ENCODE measurements at places on chromosomes 2 and 18.
A peak's percentile ranks its signal among the peaks of the same experiment; 100 is the strongest.

DNA sequence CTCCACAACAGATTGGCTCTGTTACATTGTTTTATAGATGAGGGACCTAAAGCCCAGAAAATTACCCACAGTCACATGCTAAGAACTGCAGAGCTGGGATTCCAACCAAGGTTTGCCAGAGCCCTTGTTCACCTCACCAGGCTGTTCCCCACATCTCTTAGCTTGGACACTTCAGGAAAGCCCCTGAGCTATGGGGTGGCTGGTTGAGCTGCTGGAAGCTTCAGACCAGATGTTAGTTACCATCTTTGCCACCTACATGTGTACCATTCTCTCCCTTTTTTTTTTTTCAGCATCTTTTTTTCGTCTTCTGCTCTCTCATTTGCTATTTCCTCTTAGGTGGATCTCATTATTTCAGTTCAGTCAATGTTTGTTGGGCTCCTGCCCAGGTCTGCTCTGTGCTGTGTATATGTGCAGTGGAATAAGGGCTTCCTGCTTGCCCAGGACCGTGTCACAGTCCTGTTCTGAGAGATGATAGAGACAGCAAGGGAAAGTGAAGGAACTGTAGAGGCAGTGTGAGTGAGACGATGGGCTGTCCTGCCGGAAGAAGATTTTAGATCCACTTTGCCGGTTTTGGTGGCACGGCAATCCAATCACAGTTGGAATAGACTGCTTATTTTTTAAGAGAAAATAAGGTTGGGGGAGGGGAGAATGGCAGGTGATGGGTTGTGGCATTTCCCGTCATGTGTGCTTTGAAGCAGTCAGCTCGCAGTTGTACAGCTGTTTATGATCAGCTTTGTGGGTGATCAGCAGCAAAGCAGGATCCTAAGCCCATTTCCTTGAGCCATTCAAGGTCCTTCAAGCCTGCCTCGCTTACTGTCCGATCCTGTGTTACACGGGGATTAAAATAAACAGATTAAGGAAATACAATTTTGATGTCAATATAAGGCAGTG lies 152.6 kb downstream of the RTN4 start:
- no peak for DNase-seq

DNA sequence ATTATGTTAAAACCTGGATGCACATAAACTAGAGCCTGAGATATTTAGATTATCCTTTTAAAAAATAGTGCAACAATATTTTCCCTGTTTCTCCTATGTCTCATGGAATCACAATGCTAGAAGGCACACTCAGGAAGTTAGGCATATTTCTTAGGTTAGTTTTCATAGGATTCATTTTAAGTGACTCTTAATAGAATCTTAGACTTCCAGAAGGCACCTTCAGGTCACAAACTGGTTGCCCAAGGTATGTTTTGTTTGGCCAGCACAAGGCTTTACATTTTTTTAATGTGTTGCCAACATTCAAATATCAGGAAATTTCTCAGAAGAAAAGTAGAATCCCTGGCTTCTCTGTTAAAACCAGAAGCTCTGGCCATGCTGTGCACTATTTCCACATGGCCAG lies 129.3 kb downstream of the LNPK start:
- DNase-seq, result no peak

GRCh38 chr2:194166818-194167217 lies 1490.2 kb upstream of the SLC39A10 start:
- no peak for DNase-seq

- peak; percentile 25 for DNase-seq
Observed at GRCh38 chr2:134549104-134549503, 169.7 kb downstream of the TMEM163 start.

- DNase-seq, result no peak
Observed at GRCh38 chr18:48829443-48830149, 121.2 kb downstream of the SMAD7 start.

DNA sequence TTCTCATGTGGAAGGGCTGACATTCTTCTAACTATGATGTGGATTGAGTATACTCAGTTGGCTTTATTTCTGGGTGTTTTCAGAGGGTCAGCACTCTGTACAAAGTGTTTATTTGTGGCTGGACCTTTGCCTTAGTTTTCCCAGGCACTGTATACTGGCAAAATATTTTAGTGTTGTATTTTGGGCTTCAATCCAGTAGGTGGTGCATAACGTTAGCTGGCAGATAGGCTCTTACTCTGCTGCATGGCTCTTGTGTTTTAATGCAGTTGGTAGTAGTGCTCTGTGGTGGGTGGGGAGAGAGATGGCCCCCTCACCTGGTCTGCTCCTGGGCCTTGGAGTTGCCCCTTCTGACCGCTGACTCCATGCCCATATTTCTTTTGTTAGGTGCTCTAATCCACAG lies 75.6 kb upstream of the REG3A start:
- DNase-seq, result no peak

DNA sequence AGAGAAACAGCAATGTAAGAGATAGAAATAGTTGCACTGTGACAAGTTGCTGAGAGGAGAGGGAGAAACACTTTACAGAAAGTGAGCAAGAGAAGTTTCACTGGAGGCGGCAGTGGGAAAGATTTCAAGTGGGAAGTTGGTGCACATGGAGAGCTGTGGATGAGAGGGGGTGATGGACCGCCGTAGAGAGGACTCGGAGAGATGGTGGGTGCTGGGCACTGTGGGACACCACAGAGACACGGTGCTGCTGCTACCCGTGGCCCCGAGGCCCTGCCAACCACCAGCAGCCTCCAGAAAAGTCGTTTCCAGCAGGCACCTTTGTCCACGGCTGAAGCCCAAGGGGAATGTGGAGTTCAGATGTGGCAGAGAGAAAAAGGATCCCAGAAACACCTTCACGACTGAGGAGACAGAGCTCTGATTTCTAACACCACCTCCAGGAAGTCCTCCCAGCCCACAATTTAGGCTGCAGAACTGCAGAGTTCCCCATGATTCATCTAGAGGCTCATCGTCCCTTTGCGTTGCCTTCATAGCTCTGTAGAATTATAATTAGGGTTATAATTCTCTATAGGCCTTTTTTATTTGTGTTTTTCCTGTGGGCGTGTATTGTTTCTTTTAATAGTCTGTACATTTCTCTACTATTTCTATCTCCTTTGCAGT lies 15.9 kb upstream of the IGFBP2 start:
- DNase-seq, result no peak

- no peak for DNase-seq
Observed at GRCh38 chr2:212940816-212941215, 210.6 kb downstream of the IKZF2 start.

- no peak for DNase-seq
Observed at GRCh38 chr2:121492409-121492808, 38.3 kb upstream of the RNU4ATAC start.

GRCh38 chr2:180707884-180708205 lies 272.6 kb upstream of the UBE2E3 start:
- DNase-seq, result peak; percentile 67

GRCh38 chr2:174836377-174836994 lies 72.2 kb upstream of the CHRNA1 start:
- DNase-seq, result peak; percentile 86

GRCh38 chr2:206831442-206831995 lies 66.1 kb downstream of the FASTKD2 start:
- no peak for DNase-seq

DNA sequence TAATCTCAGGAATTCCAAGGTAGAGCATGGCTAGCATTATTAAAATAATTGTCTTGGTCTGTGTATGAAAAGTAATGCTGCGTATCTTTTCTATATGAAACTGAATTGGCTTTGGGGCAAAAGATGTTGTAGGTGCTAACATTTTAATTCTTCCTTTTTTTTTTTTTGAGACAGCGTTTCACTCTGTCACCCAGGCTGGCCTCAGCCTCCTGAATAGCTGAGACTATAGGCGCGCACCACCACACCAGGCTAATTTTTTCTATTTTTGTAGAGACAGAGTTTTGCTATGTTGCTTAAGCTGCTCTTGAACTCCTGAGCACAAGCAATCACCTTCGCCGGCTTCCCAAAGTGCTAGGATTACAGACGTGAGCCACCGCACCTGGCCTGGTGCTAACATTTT lies 172.6 kb upstream of the STON1 start:
- no peak for DNase-seq

GRCh38 chr2:156752042-156752441 lies 315.9 kb downstream of the GPD2 start:
- DNase-seq, result no peak

GRCh38 chr18:31077878-31078277 lies 24.3 kb downstream of the DSC2 start:
- no peak for DNase-seq

- no peak for DNase-seq
Observed at GRCh38 chr2:37550190-37550589, 121.3 kb downstream of the CDC42EP3 start.

DNA sequence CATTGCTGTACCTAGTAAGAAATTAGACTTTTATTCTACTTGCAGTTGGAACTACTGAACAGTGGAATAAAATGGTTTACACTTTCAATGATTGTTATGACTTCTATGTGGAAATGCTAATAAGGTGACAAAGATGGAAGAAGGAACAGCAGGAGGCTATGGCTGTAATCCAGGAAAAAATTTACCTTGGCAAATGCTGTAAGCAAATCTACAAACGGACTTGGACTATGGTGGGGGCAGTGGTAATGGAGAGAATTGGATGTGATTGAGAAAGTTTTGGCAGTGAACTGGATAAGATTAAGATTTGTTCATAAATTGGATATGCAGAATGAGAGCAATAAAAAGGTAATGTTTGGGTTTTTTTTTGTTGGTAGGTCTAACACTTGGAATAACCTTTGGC lies 111.0 kb upstream of the ERBB4 start:
- DNase-seq, result no peak

GRCh38 chr2:130807659-130808385 lies 28.9 kb upstream of the ARHGEF4 start:
- DNase-seq, result no peak

GRCh38 chr2:14480120-14480519 lies 152.4 kb upstream of the LRATD1 start:
- no peak for DNase-seq

- no peak for DNase-seq
Observed at GRCh38 chr18:39796393-39796792, 2158.6 kb upstream of the PIK3C3 start.

GRCh38 chr2:18762667-18763066 lies 173.3 kb upstream of the NT5C1B start:
- no peak for DNase-seq

GRCh38 chr2:160407393-160408172 lies 86.0 kb downstream of the RBMS1 start:
- no peak for DNase-seq

DNA sequence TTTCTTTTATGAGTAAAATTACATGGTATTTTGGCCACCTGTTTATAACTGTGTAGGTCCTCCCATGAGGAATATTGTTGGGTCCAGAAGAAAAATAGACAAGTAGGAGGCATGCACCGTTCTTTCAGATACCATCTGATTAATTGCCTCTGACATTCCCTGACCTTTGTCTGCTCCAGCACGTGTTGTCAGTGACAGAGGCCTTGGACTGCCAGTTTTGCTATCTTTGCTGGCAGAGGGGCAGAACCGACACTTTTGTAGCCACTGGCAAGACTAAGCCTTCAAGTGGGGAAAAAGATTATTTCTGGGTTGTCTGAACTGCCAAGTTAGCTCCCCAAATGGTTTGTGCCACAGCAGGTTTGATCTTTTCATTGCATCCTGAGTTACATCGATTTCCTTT lies 276.9 kb downstream of the CAMKMT start:
- no peak for DNase-seq

DNA sequence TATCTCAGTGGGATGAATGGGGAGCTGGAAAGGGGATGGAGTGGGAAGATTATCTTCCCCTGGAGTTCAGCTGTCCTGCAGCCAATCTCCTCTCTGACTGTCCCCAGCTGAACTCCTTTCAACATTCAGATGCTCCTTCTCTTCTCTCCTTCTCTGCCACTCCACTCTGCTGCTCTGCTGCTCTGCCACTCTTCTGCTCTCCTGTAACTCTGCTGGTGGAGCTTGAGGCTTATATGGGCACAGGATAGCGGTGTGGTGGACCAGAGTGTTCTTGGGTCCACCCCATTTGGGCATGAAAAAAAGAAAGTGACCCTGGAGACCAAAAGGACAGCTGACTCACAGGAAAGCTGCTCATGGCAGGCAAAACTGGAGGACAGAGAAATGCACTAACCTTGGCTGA lies 26.6 kb downstream of the FAHD2B start:
- no peak for DNase-seq

- DNase-seq, result no peak
Observed at GRCh38 chr2:9110893-9111569, 95.6 kb upstream of the ASAP2 start.

GRCh38 chr18:58168221-58168620 lies 124.2 kb downstream of the NEDD4L start:
- no peak for DNase-seq

- DNase-seq, result no peak
Observed at GRCh38 chr2:74560591-74560990, 6.1 kb downstream of the DOK1 start.

GRCh38 chr2:3972377-3972776 lies 269.0 kb downstream of the DCDC2C start:
- DNase-seq, result no peak

DNA sequence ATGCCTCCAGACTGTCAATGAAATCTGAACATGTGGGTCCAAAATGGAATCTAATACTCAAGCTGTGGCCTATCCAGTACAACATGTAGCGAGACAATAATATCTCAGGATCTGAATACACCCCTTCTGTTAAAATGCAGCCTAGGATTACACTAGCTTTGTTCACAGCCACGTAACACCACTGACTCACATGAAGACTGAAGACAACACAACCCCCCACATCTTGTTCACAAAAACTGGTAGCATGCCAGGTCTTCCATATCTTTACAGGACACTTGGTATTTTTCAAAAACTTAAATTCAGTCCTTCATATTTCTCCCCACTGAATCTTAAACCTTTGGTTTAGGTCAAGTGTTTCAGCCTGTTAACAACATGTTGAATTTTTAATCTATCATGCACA lies 84.2 kb downstream of the SLC8A1 start:
- DNase-seq, result no peak

GRCh38 chr2:31384771-31385276 lies 29.7 kb downstream of the XDH start:
- peak; percentile 84 for DNase-seq

DNA sequence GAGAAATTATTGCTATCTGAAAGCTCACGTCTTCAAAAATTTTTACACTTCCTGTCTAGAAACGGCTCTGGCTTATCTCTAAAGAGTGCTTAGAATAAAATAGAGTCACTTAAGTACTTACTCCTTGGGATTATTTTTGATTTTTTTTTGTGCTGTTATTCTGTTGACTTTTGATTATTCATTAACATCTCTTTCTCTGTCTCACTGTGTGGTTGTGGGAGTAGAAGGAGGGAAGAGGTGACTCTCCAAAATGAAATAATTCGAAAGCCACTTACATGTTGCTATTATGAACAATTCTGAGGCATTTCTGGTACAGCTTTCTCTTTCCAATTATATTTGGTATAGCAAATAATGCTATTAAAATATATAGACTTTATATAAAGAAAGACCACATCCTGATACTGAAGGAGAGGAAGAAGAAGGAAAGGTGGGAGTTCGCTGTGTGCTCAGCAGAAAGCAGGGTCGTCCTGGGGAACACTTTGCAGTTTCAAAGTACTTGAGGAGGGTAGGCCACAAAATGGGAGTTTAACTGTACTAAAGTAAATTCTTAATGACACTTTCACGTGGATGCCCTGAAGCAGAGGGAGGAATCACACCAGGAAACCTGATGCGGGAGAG lies 9.6 kb upstream of the MMADHC start:
- DNase-seq, result no peak

- no peak for DNase-seq
Observed at GRCh38 chr2:239381709-239382134, 19.1 kb downstream of the HDAC4 start.

- no peak for DNase-seq
Observed at GRCh38 chr2:240468303-240469238, 33.1 kb downstream of the GPC1 start.
